Amygdala (tissue), 56 donors: ENCODE measurements at places on chromosomes 4 and X.

DNA sequence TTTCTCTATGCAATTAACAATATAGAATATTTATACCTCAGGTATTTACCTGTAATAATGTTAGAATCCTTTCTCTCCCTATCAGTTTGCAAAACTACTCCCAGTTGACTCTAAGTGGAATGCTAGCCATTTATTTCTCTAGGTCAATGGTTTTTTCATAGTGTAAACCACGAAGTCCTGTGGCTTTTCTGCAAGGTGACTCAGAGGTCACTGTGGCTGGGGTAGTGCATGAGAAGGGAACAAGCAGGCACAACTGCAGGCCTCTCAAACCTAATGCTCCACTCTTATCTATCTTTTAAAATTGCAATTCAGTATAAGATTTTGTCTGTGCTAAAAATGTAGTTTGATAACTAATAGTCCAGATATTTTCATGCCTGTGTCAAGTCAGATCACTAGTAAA, 159.4 kb downstream of the ANTXR2 start:
- DNase-seq: no peak

- no peak for DNase-seq
Measured at GRCh38 chr4:4387531-4388310, 819 bp downstream of the NSG1 start.

GRCh38 chrX:104324461-104325212, 69.9 kb upstream of the ESX1 start:
- no peak for DNase-seq

GRCh38 chr4:17762726-17763125, 18.7 kb downstream of the FAM184B start:
- DNase-seq: no peak

- DNase-seq: no peak
Measured at GRCh38 chr4:111066001-111066400, 443.1 kb upstream of the PITX2 start.

- no peak for DNase-seq
Measured at GRCh38 chr4:165410214-165410613, 31.4 kb downstream of the CPE start.

DNA sequence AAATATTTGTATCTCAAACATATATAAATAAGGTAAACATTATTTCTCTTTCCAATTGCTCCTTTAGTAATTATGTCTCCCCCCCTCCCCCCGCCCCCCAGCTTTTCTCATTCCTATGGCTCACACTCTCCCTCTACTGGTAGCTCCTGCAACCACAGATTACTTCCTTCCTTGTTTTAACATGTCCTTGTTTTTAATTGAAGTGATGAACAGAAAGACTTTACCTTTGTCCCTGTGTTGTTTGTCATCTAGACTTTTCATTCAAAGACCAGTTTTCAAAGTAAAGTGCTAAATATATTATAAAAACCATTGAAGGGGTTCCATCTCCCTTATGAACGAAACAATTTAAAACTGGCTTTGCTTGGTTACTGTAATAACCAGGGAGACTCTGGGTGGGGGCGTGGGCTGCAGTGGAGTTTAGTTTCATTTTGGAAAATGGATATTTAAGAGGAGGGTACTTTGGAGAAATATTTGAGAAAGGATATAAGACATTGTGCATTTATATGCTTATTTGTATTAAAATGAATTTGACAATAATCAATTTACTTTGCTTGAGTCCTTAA, 352.9 kb downstream of the RAPGEF2 start:
- no peak for DNase-seq

DNA sequence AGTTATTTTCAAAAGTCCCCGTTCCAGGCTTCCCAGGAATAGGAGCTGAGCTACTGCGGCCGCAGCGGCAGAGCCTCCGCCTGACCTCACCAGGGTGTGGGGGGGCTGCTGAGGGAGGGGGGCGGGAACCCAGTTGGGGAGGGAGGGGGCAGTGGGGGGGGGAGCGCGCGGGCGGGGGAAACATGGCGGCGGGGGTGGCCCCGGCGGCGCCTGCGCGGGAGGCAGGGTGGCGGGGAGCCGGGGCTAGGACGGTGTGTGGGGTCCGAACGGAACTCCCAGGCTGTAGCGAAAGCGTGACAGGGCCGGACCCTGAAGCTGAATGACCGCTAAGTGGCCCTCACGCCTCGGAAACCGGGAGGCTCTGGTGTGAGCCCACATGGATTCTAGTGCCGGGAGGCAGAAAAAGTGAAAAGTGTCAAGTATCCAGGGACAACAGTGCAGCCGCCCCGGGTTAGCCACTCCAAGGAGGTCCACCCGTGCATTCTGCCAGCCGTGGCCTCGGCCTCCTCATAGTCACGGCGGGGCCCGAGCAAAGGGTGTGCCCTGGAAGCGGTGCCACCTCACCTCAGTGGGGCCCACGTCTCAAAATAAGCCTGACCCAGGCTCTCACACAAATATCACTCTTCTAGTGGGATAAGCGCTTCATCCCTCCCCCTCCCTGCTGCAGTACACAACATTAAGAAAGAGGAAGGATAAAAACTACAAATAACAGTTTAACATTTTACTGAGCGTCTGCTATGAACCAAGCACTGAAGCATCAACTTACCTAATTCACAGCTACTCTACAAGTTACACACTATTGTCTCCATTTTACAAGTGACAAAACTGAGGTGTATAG, at the start of gene KLHL13:
KLHL13 (minus strand) TSS at position 98 of the 838 bp plus-strand sequence. CDS start 88,337 bp downstream, outside the sequence.
- DNase-seq: peak; percentile 0

GRCh38 chr4:145828802-145829485, 109.7 kb downstream of the ZNF827 start:
- no peak for DNase-seq

DNA sequence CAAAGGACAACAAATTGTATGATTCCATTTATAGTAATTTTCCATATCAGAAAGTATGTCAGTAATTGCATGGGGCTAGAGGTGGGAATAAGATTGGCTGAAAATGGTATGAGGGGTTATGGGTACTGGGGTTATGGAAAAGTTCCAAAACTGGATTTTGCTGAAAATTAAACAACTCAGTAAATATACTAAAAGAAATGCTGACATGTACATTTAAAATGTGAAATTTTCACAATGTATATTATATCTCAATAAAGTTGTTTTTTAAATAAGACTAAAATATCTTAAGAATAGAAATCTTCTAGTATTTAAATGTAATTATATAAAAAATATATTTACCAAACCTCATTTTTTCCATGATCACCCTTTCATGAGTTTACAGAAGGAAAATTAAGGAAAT, 844.9 kb upstream of the SLIT2 start:
- DNase-seq: no peak

DNA sequence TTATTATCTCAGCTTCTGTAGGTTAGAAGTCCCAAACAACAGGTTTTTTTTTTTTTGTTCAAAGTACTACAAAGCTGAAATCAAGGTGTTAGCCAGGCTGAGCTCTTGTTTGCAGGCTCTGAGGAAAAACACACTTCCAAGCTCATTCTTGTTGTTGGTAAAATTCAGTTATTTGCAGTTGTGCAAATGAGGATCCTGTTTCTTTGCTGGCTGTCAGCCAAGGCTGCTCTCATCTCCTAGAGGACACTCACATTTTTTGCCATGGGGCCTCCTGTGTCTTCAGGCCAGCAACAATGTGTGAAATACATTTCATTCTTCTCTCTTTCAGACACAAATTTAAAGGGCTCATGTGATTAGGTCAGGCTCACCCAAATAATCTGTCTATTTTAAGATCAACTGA, 60.3 kb upstream of the HSD17B10 start:
- DNase-seq: no peak

DNA sequence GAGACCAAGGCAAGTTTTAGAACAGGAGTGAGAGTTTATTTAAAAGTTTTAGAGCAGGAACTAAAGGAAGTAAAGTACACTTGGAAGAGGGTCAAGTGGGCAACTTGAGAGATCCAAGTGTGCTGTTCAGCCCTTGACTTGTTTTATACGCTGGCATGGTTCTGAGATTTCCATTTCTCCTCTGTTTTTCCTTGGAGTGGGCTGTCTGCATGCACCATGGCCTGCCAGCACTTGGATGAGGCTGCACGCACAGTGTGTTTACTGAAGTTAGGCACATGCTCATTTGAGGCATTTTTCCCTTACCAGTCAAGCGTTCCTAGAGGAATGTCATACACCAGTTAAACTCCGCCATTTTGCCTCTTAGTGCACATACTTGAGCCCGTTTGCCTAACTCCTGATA, 8.7 kb upstream of the ZNF674 start:
- DNase-seq: no peak
